ENCODE measurements at places on chromosomes 6 and 20.

DNA sequence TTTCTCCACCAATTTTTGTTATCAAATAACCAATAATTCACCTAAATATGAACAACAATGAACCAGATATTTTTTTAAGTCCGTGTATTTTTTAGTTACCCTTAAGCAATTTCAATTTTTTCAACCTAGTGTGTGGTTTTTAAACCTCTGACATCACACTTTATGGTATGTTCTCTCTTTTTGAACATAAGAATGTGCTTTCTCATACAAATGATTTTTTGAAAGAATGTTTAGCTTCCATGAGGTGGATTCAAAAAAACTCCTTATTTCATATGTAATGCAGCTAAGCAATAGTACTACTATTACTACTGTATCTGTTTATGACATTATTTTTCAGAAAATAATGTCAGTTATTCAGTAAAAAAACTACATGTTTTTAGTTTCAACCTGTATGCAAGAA is 19.4 kb upstream of the MEI4 start:
- no peak for DNase-seq

DNA sequence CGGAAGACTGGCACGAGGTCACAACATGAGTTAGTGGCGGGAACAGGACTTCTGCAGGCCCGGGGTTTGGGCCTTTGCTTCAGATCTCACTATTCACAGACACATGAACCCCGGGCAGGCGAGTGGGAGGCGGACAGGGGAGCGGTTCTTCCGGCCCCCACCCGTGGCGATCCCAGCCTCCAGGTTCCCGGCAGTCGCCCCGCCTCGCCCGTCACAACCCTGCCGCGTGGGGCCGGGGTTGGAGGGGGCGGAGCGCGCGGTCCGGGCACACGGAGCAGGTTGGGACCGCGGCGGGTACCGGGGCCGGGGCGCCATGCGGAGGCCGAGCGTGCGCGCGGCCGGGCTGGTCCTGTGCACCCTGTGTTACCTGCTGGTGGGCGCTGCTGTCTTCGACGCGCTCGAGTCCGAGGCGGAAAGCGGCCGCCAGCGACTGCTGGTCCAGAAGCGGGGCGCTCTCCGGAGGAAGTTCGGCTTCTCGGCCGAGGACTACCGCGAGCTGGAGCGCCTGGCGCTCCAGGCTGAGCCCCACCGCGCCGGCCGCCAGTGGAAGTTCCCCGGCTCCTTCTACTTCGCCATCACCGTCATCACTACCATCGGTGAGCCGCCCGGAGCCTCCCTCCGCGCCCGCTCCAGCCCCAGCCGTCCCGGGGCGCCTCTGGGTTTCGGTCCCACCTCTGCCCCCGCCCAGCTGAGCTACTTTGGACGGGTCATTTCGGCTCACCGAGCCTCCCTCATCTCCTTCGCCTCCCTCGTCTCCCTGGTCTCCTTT is at the start of gene KCNK15:
Gene KCNK15 (plus strand): TSS at position 268 of the 769 bp plus-strand sequence. CDS start 46 bp downstream, at position 314.
- peak; percentile 33 for DNase-seq

GRCh38 chr6:35663447-35664235 is 25.1 kb downstream of the FKBP5 start:
- DNase-seq: no peak

GRCh38 chr6:159904497-159904911 is 13.7 kb downstream of the MAS1 start:
- DNase-seq: no peak

GRCh38 chr6:165184192-165184979 is 125.0 kb downstream of the C6orf118 start:
- no peak for DNase-seq

DNA sequence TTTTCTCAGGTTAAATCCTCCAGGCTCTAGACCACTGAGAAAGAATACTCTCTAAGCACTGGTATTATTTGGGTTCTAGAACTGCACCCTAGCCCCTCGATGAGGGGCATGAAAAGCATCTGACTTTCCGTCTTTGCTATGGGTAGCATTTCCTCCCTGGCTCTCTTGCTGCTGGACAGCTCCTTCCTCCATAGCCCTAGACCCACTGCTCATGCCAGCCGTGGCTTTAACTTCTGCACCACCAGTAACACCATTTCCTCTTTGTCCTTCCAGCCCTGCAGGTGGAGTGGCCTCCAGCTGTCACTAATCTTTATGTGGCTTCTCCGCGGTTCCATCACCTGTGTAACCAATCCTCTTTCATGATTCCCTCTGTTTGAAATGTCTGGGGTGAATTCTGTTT is 194.9 kb downstream of the SCP2D1 start:
- no peak for DNase-seq

GRCh38 chr20:58139849-58140786 is 88.3 kb downstream of the ANKRD60 start:
- DNase-seq: no peak

GRCh38 chr20:4332121-4332860 is 316.9 kb upstream of the RNF24 start:
- no peak for DNase-seq

DNA sequence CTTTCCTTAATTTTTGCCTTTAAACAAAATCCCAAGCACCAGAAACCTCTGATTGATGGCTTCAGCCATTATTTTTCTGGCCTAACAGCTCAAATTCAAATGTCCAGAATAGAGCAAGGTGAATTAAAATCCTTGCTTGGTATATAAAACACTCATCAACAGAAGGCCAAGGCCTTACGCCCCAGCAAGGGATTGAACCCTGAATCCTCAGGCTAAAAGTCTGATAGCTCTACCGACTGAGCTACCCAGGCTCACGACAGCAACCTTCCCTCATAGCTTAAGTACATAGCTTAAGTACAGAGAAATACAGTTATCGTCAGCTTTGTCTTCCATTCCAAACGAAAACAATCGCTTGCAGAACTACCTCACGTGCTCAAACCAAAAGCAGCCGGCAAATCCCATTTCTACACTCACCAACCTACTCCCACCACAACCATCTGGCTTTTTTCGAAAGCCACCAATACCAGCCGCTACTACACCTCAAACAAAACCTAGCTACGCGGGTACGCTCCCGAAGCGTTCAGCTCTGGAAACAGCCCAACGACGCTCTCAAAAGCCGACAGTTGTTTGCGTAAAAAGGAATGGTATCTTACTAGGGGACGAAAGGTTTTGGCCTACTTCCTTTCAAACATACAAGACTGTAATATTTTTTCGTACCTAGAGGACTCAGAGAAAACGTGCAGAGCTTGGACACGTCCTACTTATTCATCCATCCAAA is 167.5 kb downstream of the GPX5 start:
- DNase-seq: no peak

- no peak for DNase-seq
Observed at GRCh38 chr6:168095716-168096250, 16.8 kb upstream of the FRMD1 start.

GRCh38 chr6:69719602-69720193 is 77.1 kb downstream of the LMBRD1 start:
- no peak for DNase-seq

- DNase-seq: no peak
Observed at GRCh38 chr6:158361961-158362669, 49.9 kb downstream of the TULP4 start.

- no peak for DNase-seq
Observed at GRCh38 chr20:51532577-51533191, 9.8 kb downstream of the NFATC2 start.

GRCh38 chr6:49384904-49385303 is 78.1 kb downstream of the MMUT start:
- no peak for DNase-seq

GRCh38 chr6:18147616-18148015 is 7.3 kb downstream of the TPMT start:
- no peak for DNase-seq

- DNase-seq: no peak
Observed at GRCh38 chr6:111263837-111264236, 176.5 kb downstream of the SLC16A10 start.

- DNase-seq: no peak
Observed at GRCh38 chr20:25547063-25547462, 38.3 kb downstream of the NINL start.

GRCh38 chr6:39256294-39256940 is 27.1 kb upstream of the KCNK5 start:
- DNase-seq: no peak

DNA sequence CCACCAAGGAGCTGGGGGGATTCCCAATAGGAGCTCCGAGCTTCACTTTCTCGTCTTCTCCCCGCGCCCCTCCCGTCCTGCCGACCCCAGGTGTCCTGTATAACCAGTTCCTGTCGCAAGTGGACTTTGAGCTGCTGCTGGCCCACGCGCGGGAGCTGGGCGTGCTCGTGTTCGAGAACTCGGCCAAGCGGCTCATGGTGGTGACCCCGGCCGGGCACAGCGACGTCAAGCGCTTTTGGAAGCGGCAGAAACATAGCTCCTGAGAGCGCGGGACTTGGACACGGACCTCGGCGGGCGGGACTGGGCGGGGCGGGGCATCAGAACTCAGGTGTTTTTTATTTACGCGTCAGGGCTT is 340 bp upstream of the VARS2 start:
- DNase-seq: no peak

GRCh38 chr6:141946502-141946901 is 186.2 kb upstream of the GJE1 start:
- no peak for DNase-seq

DNA sequence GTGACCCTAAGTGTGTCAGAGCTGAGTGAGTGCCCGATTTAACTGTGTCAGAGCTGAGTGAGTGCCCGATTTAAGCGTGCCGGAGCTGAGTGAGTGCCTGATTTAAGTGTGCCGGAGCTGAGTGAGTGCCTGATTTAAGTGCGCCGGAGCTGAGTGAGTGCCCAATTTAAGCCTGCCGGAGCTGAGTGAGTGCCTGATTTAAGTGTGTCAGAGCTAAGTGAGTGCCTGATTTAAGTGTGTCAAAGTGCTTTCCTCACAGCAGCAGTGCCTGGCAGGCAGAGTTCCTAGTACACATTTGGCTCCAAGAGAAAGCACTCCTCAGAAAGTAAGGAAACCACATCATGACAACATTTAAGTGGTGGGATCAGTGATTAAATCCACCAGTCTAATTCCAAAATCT is 13.2 kb downstream of the SERAC1 start:
- DNase-seq: no peak

- DNase-seq: no peak
Observed at GRCh38 chr20:44009679-44009992, 95.0 kb downstream of the TOX2 start.

DNA sequence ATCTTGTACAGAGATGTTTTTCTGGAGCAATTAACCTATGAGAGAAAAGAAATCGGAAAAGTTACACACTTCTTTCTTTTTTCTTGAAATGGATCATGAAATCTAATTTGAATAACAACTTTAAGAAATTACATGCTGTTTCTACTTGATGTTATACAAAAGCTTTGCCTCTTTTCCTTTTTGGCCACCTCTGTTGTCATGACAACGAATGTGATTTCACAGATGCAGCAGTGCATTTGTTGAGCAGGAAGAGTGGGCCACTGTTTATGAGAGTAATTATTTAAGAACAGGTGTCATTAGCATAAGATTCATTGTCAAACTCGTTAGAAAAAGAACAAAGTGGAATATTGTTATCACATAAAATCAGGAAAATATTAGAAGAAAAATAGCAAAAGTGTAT is 148.3 kb upstream of the IMPG1 start:
- DNase-seq: no peak

DNA sequence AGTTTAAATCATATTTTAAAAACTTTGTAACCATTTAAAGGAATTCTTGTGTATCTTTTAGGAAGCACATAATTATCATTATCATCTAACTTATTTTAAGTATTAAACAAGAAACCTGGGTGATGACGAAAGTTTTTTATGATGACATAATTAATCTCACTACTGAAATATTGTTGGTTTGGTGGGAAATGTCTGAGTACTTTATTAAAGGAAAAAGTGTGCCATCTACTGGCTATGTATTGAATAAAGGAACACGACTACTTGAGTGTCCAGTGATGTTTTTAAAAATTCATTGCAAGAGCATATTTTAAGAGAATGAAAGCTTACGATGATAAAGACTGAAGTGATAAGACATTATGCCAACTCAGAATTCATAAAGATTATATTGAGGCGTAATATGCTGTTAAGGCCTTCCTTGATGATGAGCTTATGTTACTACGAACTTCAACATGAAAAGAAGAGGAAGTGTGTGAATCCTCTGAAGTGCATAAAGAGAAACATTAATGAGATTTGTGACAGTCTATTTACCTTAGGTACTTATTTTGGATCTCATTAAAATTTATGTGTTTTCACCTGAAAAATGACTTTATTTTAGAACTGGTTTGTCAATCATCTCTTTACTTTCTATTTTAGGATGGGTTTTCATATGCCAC is 12.0 kb upstream of the TRMT11 start:
- DNase-seq: no peak

- DNase-seq: no peak
Observed at GRCh38 chr6:83260577-83260976, 67.4 kb downstream of the RWDD2A start.

DNA sequence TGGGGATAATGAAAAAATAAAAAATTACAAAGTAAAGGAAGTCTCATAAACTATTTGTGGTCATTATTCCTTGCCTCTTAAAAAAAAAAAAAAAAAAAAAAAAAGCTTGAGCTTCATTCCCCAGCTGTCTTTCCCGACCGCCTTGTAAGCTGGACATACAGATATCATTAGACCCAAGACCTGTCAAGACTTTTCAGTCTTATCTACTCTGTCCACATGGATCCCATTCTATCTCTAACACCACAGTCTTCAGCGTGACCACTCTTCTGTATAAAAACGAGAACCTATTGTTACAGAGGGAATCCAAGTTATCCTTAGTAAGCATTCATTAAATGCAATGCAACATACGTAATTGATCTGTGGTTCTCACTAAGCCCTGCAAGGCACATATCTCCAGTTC is 423.5 kb downstream of the MEI4 start:
- DNase-seq: no peak

DNA sequence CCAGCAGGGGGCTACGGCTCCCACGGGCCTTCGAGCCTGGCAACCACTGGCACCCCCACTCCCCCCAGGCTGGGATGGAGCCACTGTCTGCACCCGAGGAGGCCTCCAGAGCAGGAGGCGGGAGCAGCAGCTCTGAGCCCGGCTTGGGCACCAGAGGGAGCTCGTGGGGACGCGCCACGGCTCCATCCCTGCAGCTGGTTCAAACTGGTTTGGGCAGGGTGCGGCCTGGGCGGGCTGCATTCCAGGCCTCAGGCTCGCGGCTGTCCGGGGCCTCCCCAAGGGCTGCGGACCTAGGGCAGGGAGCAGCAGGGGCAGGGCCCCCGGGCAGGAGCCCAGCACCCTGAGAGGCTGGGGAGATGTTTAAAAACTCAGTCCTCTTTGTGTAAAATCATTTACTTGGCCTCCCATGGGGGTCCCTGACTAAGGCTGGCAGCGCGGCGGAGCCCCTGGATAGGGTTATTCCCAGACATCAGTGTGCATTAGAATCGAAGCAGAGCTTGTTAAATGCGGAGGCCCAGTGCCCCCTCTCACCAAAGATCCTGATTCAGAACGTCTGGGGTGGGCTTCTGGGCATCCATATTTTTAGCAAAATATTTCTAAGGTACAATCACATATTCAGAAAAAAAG is 4.1 kb upstream of the BCAS4 start:
- DNase-seq: peak; percentile 82

GRCh38 chr6:154981079-154981870 is 13.8 kb upstream of the TIAM2 start:
- no peak for DNase-seq

DNA sequence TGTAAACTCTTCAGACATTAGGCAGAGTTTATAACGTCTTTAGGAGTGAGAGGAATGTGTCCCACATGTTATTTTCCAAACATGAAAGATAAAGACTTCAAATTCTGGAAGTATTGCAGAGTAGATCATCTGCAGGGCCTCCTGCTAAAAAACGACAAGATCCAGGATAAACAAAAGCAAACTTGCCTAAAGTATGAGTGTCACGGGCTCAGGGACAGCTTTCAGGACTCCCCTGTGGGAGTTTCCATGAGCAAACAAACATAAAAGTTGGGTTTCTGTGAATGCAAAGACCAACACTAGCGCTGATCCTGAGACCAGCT is 76.9 kb downstream of the TXNDC5 start:
- DNase-seq: no peak

GRCh38 chr6:157669747-157670216 is 153.3 kb upstream of the SNX9 start:
- DNase-seq: no peak
